ENCODE measurements at places on chromosomes 11 and 22.

DNA sequence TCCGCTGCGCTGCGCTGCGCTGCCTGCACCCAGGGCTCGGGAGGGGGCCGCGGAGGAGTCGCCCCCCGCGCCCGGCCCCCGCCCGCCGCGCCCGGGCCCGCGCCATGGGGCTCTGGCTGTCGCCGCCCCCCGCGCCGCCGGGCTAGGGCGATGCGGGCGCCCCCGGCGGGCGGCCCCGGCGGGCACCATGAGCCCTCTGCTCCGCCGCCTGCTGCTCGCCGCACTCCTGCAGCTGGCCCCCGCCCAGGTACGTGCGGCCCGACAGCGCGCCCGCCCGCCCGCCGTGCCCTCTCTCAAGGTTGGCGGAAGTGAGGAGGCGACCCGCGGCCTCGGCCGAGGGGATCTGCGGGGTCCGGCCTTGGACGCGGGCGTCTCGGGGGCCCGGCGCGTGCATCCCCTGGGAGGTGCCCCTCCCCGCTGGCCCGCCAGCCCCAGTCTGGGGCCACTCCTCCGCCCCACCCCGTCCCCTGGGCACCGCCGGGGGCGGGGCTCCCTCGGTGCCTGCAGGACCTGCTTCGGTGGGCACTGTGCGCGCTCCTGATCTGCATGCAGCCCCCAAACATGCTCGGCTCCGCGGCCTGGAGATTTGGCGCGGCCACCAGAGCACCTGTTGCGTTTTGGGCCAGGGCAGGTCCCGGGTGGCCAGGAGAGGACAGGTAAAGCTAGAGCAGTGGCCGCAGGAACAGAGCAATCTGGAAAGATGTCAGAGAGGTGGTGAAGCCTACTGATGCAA, 429 bp downstream of the VEGFB start:
- DNase-seq: no peak

- DNase-seq: no peak
Measured at GRCh38 chr11:12897867-12898266, 111.2 kb upstream of the RASSF10 start.

DNA sequence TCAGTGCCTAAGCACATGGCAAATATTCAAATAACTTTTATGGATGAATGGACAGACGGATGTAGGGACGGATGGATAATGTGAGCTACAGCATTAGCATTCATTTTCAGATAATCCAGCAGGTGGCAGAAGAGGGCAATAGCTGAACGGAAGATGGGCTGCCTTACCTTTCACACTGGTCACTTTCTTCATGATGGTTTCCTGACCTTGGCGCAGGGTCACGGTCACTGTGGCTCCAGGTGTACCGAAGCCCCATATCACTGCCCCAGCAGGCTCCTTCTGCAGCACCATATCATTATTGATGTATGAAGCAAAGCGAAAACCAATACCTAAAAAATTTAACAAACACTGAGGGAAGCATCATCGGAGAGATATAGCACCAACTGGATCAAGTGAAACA, 4.3 kb downstream of the SIAE start:
- DNase-seq: peak; percentile 43

DNA sequence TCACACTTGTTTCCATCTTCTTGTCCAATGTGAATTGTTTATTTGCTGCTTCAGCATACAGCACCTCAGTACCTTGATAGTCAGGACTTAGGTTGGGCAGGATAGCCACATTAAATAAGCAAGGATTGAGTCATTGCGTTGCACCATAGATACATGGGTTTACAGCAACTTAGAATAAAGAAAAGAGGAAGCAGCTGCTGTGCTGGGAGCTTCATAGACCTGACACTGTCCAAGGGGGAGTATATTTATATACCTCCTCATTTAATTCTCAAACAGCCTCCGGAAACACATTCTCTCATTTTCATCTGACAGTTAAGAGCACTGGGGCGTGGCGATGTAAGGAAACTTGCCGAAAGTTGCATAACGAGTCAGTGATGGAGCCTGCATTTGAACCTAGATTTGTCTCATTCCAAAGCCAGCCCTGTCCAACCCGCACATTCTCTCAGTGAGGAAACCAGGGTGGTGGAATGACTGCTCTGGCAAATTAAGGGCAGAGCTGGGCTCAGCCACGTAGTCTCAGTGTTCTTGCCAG, 42.2 kb downstream of the UBASH3B start:
- peak; percentile 55 for DNase-seq

- no peak for DNase-seq
Measured at GRCh38 chr11:59180907-59181306, 9.0 kb downstream of the DTX4 start.

GRCh38 chr22:32048069-32048468, 5.0 kb downstream of the SLC5A1 start:
- no peak for DNase-seq

DNA sequence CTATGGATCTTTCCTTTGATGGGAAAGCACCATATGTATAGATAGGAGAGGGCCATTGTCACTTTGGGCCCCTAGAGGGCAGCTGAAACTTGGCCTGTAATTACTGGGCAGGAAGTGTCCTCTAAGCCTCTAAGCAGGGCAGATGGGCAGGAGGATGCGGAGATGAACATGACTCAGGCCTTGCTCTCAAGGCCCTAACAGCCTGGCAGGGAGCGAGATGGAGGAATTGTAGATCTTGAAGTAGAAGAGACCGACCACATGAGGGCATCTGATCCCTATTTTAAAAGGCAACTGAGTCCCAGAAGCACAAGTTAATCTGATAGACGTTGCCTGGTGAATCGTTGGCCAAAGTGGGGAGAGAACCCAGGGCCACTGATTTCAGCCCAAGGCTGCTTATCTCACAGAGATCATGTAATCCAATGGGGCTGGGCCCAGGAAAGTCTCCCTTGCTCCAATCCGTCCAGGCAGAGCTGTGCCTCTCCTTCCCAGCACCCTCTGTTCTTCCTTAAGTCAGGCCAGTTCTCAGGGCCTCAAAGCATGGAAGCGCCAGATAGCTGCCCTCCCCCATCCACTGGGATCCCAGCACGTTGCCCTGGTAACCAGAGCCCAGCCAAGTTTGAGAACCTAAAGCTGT, 2.5 kb upstream of the SEPTIN3 start:
- peak; percentile 93 for DNase-seq

- DNase-seq: peak; percentile 80
Measured at GRCh38 chr22:30763815-30764673, 69.4 kb downstream of the OSBP2 start.

DNA sequence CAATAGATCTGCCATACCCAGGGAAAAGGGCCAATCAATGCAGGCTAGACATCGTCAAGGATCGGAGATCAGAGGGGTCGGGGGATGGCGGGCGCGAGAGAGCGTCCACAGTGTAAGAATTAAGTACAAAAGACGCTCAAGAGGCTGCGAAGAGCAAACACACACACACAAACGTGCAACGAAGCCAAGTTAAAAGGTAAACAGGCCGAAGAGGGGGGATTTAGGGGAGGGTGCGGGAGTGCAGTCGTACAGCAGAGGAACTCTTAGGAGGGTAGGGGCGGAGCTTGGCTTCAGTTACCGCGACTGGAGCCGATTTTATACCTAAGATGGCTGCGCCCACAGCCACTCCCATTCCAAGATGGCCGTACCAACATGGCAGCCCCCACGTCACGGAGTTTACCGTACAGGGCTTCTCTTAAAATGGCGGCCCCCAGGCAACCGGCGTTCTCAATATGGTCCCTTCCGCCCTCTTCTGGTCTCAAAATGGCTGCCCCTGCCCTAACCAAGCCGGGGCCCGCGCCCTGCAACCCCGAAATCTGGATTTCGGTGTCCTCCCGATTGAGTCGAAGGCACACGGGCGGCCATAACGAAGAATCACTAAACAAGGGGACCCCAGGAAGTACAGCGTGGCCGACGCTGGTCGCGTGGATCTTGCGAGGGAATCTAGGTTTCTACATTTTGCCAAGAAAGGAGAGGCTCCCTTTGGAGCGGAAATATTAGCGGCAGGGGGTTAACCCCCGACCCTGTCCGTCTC, 1.9 kb downstream of the GNG3 start:
- DNase-seq: peak; percentile 98

Data from AG10803 (cell line).